ENCODE measurements at places on chromosomes 3 and 15.

GRCh38 chr3:61173676-61174075 is 77.6 kb downstream of the FHIT start:
- no peak for DNase-seq

GRCh38 chr3:52182196-52182595 is 15.8 kb upstream of the ALAS1 start:
- no peak for DNase-seq

- no peak for DNase-seq
Measured at GRCh38 chr3:153866901-153867300, 254.3 kb upstream of the ARHGEF26 start.

- no peak for DNase-seq
Measured at GRCh38 chr3:127701280-127701911, 28.6 kb downstream of the ABTB1 start.

DNA sequence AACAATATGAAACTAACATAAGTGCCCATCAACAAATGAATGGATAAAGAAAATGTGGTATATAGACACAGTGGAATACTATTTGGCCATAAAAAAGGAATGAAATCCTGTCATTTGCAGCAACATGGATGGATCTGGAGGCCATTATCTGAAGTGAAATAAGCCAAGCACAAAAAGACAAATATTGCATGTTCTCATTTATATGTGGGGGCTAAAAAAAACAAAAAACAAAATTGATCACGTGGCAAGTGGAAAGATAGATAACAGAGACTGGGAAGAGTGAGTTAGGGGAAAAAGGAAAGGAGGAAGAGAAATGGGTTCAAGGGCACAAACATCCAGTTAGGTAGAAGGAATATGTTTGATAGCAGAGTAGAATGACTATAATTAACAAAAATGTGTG is 155.9 kb upstream of the BHLHE40 start:
- DNase-seq = no peak

DNA sequence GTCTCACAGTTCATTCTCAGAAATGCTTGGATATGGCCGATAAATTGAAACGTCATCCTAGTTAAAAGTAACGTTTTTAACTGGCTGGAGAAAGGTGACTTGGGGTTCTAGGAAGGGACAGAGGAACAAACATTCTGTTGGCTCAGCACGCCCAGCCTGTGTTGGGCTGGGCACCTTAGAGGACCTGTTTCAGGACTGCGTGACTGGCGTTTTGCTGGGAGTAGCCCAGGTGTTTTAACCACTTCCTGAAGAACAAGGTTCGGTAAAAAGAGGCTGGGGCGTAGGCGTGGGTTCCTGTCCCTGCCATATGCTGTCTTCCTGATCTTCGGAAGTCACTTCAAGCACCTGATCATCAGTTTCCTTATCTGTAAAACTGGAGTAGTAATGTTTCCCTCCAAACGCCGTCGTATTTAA is 1.1 kb upstream of the TLNRD1 start:
- DNase-seq = no peak

GRCh38 chr15:95024351-95024750 is 793.0 kb downstream of the MCTP2 start:
- DNase-seq = peak; percentile 36

- DNase-seq = no peak
Measured at GRCh38 chr15:57950381-57950946, 115.0 kb downstream of the ALDH1A2 start.

- no peak for DNase-seq
Measured at GRCh38 chr3:155763870-155764463, 19.1 kb upstream of the PLCH1 start.

DNA sequence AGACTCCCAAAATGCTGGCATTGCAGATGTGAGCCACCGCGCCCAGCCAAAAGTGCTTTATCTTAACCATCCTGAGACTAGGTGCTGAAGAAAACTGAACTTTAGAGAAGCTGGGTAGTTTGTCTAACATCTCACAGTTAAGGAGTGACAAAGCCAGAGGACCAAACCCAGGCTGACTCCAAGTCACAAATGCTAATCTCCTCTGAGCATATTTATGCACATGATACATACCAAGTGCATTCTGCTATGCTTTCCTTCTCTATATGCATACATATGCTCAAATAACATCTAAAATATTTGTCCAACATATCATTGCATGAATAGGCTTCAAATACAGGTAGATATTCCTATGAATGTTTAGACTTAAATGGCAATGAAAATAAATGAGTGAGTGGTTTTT is 256.9 kb downstream of the CTNNB1 start:
- DNase-seq = no peak

DNA sequence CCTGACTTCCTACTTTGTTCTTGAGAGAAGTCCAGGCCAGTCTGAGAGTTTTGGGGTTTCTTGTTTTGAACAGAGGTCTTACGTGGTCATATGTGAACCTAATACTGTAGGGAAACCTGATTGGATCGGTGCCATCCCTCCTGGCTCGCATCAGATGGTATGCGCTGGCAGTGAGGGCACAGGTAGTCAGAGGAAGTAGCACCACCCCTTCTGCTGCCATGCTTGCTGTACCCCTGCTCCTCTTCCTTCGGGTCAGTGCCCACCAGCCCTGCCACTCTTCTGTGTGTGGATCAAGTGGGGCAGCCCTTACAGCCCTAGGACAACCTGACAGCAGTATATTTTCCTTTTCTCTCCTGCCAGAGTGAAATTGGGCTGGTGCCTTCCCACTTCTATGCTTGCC is 39.7 kb downstream of the CHCHD6 start:
- no peak for DNase-seq

GRCh38 chr15:90213818-90214204 is 12.7 kb downstream of the SEMA4B start:
- no peak for DNase-seq

DNA sequence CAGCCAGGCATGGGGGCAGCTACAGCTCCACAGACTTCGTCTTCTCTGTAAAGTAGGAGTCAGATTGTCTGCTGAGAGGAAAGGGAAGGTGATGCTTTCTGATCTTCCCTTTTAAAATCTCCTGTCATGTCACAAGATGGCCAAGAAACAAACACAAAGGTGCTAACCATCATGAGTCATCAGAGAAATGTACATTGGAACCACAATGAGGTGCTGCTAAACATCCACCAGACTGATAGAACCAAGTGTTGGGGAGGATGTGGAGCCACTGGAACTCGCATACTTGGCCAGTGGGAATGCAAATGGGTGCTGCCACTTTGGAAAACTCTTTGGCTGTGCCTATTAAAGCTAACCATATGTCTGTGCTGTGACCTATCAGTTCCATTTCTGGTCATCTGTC is 268.8 kb downstream of the SLCO3A1 start:
- no peak for DNase-seq

DNA sequence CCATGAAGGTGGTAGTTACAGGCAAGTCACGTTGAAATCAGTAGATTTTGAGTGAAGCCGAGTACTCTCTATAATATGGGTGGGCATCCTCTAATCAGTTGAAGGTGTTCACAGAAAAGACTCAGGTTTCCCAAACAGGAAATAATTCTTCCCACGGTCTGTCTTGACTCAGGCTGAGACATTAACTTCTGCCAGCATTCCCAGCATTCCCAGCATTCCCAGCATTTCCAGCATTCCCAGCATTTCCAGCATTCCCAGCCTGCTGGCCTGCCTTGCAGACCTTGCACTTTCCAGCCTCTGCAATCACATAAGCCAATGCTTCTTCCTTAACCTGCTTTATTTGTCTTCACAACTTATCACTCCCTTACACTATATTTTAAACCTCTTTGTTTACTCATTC is 542.3 kb upstream of the ROBO2 start:
- peak; percentile 67 for DNase-seq

GRCh38 chr15:86541540-86541939 is 461.9 kb downstream of the AGBL1 start:
- no peak for DNase-seq

- no peak for DNase-seq
Measured at GRCh38 chr3:60202052-60202726, 1049.1 kb downstream of the FHIT start.

DNA sequence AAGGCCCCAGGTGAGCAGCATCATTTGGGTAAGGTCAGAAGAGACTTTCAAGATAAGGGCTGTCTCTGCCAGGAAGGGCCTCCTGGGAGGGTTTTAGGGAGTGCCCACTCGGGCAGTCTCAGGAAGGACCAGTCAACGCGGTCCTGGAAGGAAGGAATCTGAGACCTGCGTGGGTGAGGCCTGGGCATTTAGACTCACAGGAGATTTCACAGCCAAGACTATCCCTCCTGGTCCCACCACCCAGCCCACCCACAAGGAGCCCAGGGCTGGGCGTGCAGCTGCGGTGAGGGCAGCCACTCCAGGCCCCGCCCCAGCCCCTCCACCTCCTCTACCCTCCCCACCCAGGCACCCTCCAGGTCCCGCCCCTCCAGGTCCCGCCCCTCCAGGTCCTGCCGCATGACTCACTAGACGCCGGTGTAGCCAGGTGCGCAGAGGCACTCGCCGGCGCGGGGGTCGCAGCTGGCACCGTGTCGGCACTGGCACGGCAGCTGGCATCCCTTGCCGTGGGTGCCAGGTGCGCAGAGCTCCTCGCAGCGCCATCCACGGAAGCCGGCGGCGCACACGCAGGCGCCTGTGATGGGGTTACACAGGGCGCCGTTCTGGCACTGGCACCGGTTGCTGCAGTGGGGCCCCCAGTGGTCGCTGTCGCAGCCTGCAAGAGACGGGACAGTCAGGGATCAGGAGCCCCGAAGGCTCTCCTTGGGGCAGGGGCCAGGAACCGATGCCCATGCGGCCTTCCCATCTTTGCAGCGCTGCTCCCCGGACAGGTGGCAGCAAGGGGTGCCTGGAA is 112.7 kb downstream of the RAB11A start:
- DNase-seq = no peak
